Activated naive CD4-positive, alpha-beta T cell (primary cell): ENCODE measurements at places on chromosomes 3 and 15.

- DNase-seq = no peak
These were observed 1.7 kb upstream of the PSTPIP1 start for GRCh38 chr15:76993114-76993725.

DNA sequence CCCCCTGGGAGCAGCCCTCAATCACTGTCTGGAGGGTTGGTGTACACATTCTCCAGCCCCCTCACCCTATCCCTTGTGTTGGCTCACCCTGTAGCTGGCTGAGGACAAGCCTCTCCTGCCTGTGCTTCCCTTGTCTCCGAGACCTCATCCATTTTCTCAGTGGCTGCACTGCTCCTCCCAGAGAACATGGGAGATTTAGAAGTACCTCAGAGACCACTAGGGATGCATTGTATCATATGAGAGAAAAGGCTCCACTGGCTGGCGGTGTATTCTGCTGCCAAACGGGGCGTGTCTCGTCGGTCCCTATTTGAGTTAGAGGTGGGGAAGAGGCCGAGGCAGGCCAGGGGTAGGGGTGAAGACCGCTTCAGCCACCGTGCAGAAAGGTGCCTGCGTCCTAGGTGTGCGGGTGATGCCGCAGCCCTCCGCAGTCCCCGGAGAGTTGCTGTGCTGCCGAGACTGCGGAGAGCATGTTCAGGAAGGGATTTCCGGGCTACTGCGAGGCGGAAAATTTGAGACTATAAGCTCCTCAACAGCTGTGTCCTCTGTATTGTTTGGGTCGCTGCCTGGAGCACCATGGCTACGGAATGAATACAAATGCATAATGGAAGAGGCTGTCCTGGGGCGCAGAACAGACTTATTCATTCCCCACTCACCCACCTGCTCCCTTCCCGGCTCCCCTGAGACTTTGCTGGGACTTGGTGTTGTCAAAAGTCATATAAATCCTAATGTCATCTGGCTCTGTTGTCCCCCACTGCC is 43.8 kb downstream of the SPSB4 start:
- DNase-seq = no peak

DNA sequence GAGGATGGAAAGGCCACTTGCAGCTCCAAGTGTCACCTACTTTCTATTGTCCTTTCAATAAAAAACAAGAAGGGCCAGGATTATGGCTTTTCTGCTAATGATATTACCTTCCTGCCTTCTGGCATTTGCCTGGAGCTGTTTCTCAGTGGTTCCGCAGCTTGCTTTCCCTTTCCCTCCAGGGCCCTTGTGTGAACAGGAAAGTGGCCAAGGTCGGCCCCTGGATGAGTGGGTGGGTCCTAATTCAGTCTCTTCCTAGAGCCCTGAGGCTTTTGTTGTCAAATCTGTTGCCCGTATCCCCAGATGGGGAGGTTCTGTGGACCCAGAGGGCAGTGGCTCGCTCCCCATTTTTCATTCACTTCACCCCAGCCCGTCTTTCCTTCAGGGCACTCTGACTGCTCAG is 64.2 kb upstream of the UMPS start:
- DNase-seq = no peak

DNA sequence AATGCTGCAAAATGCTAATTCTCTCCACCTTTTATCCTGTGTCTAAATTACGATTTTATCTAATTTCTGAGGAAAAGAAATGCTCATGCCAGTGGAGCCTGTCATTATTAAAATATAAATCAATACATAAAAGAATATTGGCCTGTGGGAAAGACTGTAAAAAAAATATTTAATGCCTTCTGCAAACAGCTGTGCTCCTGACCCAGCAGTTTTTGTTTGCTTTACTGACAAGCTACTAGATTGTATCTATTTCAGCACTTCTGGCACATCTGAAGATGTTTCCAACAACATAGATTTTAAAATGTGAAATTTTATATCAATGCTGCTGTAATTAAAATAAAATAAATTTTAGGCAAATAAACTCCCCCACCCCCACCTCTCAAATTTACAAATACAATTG is 493.6 kb upstream of the AGTR1 start:
- no peak for DNase-seq

- no peak for DNase-seq
These were observed 26.9 kb downstream of the PRKAR2A start for GRCh38 chr3:48820612-48821324.

- no peak for DNase-seq
These were observed 68.9 kb upstream of the TLE3 start for GRCh38 chr15:70166506-70167087.

GRCh38 chr3:66236281-66236680 is 15.5 kb downstream of the SLC25A26 start:
- no peak for DNase-seq

- no peak for DNase-seq
These were observed 243.5 kb upstream of the SEMA6D start for GRCh38 chr15:47473832-47474231.

DNA sequence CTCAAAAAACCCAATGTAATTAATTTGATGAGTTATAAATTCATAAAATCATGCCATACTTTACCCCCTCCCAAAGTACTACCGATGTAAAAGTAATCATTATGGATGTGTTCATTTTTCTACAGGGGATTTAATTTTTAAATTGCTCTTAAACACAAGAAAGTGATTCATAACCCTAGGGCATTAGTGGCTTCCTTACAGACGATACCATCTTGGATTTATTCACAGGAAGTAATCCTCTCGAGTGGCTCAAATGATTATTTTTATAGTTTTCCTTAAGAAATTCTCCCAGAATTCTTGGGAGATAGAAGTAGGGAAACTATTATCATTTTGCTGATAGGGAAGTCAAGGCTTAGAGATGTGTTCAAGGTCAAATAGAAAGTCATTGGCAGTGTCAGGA is 80.9 kb downstream of the PEX5L start:
- no peak for DNase-seq
